ENCODE measurements at places on chromosomes 16 and 17. TPM values are rescaled to one million over a fixed set of nuclear protein-coding genes. Genes with fewer than 3 reads are reported as not detected.

GRCh38 chr17:66929591-66929990 is 34.9 kb upstream of the CACNG4 start:
- no peak for DNase-seq

DNA sequence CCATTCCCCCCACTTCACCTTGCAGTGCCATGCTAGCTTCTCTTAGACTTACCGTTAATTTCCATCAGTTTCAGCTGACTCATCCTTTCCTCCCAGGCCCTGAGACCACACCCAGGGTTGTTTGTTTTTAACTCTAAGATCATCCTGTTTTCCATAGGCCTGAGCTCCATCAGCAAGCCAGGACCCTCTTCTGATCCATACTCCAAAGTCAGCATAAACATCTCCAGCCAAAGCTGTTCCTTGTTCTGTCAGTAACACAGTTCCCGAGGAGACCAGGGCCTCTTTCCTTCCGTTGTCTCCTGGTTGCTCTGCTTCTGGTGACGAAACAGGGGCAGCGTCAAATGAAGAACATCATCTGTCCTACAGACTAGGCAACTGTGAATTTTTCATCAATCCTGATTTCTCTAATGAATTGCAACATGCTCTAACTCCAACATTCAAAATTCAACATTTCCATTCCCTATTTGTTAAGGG is 83.8 kb upstream of the HNF1B start:
- DNase-seq = no peak

DNA sequence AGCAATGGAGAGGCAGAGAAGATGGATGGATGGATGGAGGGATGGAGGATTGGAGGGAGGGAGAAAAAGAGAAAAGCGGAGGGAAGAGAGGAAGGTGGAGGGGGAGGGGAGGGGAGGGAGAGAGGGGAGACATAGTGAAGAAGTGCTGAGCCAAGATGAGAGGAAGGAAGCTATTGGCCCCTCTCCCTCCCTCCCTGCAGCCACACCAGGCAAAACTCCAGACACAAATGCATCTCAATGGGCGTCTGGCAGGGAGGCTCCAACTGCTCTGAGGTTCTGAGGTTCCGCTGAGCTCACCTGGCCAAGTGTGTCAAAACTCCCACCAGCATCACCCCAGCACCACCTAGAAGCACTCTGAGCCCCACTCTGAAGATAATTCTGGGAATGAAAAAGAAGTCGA is 26.9 kb upstream of the PHB1 start:
- DNase-seq = no peak

GRCh38 chr16:78130950-78131349 is 31.5 kb downstream of the WWOX start:
- no peak for DNase-seq

DNA sequence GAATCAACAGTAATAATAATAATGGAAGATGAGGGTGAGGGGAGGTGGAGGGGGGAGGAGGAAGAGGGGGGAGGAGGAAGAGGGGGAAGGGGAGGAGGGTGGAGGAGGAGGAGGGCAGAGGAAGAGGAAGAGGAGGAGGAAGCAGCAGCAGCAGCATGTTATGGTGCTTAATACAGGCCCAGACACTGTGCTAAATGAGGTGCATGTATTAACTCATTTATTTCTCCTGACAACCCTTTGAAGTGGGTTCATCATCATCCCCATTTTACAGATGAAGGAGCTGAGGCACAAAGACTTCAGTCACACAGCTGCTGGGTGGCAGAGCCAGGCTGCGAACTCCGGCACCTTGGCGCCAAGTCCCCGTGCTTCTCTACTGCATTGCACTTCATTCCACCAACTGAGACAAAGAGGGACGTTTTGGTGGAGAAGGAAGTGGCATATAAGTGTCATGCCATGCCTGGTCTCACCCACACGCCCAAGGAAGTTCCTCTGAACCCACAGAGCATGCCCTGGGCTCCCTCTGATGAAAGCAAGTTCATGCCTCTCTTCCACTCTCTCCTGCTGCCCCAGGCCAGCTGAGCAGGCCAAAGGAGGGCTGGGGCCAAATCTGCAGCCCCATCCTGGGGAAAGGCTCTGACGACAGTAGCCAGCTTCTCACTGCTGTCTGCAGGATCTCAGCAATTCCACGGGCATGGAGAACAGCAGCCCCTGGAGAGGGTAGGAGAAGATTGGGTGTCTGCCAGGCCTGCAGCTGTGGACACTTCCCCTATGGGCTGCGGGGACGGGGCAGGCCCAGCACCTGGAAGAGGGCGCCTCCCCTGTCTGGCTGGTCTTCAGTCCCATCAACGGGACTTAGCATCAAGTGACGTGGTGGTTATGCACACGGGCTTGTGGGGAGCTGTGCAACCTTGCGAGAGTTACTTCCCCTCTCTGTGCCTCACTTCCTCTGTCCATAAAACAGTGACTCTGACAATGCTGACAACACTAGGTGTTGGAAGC is 21.8 kb downstream of the XYLT1 start:
- DNase-seq = no peak

DNA sequence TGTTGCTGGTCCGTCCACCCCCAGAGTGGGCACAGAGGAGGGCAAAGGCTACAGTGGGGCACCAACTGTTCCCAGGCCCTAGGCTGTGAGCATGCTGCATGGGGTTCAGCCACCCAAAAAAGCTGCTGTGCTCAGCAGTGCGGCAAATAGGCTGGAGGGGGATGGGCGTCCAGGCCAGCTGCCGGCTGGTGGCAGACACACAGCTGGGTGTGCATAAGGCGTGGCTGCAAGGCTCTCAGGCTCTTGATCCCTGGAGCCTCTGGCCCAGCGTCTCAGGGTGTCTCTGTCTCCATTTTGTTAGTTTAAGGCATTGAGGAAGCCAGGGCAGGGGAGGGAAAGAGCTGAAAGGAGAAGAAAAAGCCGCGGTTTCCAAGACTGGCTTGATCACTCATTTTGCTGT is 8.8 kb downstream of the RPL19 start:
- no peak for DNase-seq

DNA sequence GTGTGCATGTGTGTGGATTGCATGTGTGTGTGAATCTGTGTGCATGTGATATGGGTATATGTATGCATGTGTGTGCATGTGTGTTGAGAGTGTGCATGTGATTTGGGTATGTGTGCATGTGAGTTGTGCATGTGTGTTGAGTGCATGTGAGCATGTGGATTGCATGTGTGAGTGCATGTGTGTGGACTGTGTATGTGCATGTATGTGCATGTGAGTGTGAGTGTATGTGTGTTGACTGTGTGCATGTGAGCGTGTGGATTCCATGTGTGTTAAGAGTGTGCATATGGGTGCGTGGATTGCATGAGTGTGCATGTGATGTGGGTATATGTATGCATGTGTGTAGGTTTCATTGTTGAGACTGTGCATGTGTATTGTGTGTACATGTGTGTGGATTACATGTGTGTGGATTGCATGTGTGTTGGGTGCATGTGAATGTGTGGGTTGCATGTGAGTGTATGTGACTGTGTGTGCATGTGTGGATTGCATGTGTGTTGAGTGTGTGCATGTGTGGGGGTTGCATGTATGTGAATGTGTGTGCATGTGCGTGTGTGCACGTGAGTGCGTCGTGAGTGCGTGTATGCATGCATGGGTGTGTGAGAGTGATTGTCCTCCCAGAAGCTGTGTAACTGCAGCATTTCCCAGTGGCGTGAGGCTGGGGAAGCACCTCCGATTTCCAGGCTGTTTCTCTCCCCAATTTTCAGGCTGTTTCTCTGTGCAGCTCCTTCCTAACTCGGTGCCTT is 19.4 kb downstream of the C1QTNF1 start:
- DNase-seq = no peak

DNA sequence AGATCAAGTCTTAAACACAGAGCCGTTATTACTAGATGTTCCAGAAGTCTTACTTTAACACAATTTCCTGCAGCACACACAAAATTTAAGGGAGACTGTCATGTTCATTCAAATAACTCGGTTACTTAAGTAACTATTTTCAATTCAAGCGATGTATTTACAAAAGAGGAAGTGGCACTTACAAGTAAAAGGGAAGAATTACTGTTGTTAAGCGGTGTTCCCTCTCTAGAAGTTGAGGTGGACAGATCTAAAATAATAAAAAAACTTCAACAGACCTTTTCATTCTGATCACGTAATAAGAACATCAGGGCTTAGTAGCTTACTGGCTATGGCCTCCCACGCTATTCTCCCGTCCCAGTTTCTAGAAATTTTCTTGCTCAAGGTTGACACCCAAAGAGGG is 26.2 kb upstream of the TXNDC11 start:
- DNase-seq = no peak

ARHGDIG gene
- total RNA-seq = 1.6 TPM

TNP2 gene
- total RNA-seq = not detected

CIBAR2 gene
- total RNA-seq = not detected

ELP5 gene
- 31.6 TPM for total RNA-seq

C17orf107 gene
- 4.5 TPM for total RNA-seq
